Activated CD4-positive, alpha-beta T cell treated with anti-CD3 and anti-CD28 coated beads for 48 hours (primary cell): ENCODE measurements at places on chromosomes 7 and 10.

- peak; percentile 65 for DNase-seq
Measured at GRCh38 chr10:95601116-95601719, 40.0 kb upstream of the SORBS1 start.

DNA sequence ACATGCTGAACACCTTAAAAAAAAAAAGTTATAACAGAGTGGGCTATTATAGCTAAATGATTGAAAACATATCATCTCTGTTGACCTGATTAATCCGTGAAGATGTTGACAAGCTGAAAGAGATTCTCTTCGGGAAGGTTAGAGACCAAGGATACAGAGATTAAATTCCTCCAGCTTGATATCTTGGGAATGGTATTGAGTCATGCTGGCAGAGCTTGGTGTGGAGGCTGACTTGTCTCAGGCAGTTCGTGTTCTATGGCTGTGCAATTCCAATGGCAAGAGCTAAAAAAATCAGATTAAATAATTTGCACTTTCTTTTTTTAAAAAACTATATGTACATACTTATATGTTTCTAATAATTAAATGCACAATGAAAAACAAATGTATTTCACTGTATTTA lies 24.9 kb upstream of the CACNA2D1 start:
- no peak for DNase-seq

GRCh38 chr10:69419096-69419743 lies 2.5 kb upstream of the TACR2 start:
- no peak for DNase-seq

DNA sequence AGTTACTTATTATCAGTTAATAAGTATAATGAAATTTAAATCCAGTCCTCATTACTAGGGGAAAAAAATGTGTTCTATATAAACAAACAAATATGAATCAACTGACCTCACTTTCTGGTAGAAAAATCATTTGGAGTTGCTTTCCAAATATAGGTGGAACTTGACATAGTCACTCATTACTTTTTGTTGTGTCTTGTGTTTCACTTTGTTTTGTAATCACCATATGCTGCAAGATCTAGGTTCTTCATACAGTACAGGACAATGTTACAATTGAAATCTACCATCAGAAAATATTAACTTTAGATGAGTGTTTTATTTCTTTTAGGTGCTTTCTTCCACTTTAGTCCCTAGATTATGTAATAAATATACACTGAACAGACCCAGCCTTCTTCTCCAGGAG lies 16.9 kb downstream of the TFEC start:
- DNase-seq = no peak

DNA sequence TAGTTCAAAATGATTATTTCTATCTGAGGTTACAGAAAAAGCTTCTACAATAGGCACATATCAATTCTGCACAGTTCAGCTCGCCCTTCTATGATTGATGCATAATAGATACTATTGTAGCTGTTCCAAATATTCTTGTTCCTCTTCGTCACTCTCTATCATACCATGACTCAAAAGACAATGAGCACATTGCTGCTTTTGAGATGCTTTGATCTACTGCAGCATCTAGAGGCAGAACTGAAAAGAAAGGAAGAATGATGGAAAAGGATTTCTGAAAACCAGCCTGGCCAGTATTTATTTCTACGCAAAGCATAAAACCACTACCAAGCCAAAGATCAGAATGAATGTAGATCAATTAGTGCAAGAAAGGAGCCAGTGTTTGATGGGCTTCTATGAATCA lies 59.3 kb upstream of the PLXDC2 start:
- DNase-seq = no peak

- no peak for DNase-seq
Measured at GRCh38 chr7:128931190-128931798, 6.4 kb upstream of the IRF5 start.

DNA sequence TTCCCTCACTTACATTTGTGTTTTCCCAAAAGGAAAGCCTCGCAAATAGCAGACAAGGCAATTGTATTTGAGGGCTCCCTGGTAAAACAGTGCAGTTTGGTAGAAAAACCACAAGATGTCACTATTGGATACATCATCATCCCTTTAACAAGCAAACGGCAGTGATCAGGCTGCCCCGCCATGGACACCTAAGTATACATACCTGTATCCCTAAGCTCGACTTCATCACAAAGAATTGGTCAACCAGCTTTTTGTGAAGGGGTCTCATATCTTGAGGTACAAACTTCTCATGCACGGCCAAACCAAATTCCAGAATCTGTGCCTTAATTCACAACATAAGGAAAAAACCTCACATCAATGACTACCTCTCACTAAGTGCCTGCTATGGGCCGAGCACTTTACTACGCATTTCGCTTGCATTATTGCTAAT lies 179.5 kb upstream of the IMMP2L start:
- peak; percentile 49 for DNase-seq

- DNase-seq = no peak
Measured at GRCh38 chr7:18913106-18913505, 204.3 kb downstream of the TWIST1 start.

GRCh38 chr7:38838725-38839385 lies 70.1 kb downstream of the VPS41 start:
- no peak for DNase-seq

DNA sequence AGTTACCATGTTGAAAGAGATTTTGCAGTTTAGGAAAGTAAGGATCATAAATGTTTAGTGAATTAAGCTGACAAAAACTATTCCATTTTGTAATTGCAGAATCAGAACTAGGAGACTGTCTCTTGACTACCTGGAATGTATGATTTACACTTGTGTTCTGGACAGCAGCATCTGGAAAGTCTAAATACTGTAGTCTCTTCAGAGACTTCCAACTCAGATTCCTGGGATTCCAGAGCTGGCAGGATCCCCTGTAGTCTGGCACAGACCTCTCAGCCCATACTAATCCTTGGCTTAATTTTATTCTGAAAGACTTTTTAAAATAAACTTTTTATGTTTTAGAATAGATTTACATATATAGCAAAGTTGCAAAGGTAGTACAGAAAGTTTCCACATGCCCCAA lies 452.7 kb downstream of the DPP6 start:
- no peak for DNase-seq

- no peak for DNase-seq
Measured at GRCh38 chr10:15817409-15818046, 42.8 kb downstream of the MINDY3 start.

GRCh38 chr7:84820481-84820880 lies 366.4 kb downstream of the SEMA3D start:
- no peak for DNase-seq

DNA sequence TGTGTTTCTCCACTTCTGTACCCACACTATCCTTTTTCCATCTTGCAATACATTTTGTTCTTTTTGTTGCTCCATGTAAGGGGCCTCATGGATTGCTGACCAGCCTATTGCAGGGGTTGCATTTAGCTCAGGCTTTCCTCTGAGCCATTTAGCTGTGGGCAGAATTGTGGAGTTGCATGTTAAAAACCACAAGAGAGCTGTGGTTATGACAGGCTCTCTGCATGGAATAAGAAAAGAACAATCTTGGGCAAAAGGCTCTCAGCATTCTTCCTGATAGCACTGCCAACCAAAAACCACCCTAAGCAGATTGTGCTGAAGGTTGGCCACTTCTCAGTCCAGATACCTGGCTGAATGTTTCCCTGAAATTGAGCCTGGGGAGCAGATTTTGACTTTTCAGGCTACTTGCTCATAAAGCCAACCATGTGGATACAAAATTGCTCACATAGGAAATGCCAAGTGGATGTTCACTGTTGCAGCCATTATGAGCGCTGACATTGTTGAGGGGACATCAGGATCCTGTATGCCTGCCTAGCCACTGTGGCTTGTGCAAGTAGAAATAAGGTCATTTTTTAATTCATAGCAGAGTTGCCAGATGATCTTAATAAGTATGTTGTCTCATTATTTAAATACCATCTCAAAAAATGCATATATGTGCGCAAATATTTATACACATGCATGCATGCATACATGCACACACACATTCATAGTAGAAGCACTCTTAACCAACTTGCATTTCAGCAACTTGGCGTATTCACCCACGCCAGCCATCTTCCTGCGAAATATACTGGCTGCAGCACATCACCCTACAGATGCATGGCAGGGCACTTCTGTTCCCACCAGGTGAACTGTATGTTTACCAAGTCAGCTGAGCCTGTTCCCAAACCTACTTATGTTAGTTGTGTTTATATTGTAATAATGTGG lies 695.4 kb downstream of the LRMDA start:
- no peak for DNase-seq

DNA sequence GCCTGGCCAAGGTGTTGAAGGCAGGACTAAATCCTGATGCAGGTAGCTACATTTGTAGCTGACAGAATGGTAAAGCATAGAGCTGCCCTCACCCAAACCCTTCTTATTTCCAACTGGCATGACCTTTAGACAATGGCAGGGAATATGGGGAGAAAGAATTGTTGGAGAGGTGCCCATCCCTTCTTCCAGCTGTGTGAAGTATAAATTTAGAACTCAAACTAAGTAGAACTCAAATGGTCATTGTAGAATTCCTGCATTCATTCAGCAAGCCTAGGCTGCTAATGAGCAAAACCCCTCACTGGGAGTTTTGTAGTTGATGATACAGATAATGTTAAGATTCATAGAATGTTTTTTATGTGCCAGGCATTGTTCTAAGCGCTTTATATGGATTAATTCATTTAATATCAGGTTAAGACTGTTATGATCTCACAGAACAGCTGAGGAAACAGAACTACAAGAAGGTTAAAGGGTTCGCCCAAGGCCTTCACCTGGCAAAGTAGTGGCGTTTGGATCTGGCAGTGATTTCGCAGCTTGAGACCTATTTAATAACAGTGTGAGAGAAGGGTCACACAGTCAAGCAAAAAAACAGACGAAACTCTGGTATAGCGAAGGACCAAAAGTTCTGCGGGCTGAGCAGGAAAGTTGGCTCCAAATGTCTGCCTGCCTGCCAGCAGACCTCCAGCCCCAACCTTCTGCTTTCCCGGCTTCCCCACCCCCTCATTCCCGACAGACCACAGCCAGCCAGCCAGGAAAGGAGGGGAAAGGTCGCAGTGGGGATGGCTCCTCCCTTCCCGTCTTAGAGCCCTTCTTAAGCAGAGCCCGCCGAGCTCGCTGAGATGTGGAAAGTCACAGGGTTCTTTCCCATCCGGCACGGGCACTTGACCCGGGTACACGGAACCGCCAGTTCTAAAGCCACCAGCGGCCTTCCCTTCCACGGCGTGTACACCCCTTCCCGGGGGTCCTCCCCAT lies 1.6 kb upstream of the HILPDA start:
- no peak for DNase-seq

- DNase-seq = no peak
Measured at GRCh38 chr7:106664343-106664742, 3.4 kb upstream of the CCDC71L start.

DNA sequence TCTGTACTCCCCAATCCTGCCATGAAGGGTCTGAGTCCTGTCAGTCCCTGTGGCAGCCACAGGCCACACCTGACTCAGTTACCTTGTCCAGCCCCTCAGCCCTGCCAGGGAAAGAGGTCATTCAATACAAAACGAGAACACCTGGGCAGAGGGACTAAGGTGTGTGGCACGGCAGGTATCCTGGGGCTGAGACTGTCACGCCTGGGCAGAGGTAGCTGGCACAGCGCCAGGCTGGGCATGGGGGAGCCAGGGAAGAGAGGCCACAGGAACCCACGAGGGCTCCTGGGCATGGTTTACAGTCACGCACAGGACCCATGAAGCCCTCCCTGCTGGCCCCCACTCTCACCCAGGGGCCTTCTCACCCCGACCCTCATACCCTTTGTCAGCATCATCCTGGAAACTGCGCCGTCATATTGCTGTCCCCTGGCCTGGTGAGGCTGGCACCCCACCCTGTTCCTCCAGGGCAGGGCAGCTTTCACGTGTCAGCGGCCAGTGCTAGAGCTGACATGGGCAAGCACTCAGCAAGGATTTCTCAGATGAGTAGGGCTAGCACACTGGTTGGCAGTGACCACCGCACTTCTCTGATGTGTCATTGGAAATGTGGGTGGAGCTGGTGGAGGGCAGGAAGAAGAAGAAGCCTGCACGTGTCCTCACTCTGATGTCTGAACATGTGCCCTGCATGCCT lies 42.7 kb downstream of the LRRC18 start:
- no peak for DNase-seq

DNA sequence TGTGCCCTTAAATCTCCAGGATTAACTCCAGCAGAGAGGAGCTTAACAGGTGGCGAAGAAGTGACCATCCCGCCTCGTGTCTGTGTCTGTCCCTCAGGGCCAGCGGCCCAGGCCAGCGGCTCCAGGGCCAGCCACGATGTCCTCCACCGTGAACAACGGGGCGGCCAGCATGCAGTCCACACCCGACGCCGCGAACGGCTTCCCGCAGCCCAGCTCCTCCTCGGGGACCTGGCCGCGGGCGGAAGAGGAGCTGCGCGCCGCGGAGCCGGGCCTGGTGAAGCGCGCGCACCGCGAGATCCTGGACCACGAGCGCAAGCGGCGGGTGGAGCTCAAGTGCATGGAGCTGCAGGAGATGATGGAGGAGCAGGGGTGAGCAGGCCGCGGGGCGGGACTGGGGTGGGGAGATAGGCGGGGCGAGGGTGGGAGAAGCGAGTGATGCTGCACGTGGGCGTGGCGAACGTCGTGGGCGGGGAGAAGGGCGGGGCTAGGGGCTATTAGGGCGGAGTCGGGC lies 33.3 kb downstream of the SRRM3 start:
- peak; percentile 90 for DNase-seq

DNA sequence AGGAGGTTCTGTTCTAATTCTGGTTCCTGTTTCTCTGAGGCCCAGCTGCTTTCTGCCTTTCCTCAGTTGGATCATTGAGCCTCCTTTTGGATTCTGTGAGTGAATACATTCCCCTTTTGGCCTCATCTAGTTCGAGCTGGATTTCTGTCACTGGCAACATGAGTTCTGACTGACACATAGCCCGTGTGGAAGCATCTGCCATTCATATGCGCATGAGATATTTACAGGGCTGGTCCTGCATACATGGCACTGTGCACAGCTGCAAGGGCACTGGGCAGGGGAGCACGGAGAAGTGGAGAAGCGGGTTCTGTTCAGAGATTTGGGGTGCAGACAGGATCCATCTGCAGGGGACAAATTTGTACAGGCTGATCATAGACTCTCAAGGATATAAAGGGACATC lies 352.8 kb downstream of the RPS24 start:
- no peak for DNase-seq

GRCh38 chr10:61318429-61318828 lies 134.8 kb downstream of the TMEM26 start:
- no peak for DNase-seq

GRCh38 chr10:51302316-51302715 lies 228.0 kb downstream of the PRKG1 start:
- DNase-seq = no peak

- no peak for DNase-seq
Measured at GRCh38 chr7:99741441-99741795, 6.4 kb upstream of the CYP3A7 start.

GRCh38 chr7:52507546-52508255 lies 527.7 kb upstream of the POM121L12 start:
- DNase-seq = no peak

DNA sequence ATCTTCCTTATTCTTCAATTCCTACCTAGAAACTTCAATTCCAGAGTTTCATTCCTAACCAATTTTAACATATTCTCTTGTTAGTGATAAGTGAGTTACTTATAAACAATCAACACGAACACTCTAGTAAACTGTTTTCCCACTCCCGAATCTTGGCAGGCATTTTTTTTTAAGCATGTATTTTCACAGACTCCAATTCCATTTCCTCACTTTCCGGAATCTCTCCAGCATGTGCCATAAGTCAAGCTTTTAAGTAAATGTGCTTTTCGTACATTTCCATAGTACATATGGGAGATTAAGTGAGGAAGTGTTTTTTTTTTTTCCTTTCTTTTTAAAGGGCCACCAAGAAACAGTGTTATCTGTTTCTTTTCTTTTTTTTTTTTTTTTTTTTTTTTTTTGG lies 89.1 kb downstream of the FGFR2 start:
- DNase-seq = no peak
